ENCODE measurements at places on chromosomes 5 and 9.

- peak; percentile 21 for DNase-seq
Observed at GRCh38 chr5:73853091-73853490, 227.1 kb downstream of the ARHGEF28 start.

DNA sequence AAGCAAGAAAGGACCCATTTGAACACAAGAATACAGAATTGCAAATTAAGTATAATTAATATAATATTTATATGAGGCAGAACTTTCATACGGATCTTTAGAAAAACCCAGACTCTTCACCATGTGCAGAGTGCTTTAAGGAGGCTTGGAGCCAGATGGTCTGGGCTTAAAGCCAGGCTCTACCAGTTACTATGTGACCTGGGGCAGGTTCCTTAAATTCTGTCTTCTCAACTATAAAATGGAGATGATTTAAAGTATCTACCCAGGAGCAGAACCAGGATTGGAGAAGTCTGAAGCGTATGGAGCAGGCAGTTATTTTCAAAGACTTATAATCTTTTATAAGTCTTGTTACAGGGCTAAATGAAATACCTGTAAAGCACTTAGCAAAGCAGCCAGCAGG, 202.1 kb downstream of the TSSK1B start:
- no peak for DNase-seq

GRCh38 chr9:21919377-21920362, 74.5 kb downstream of the CDKN2A start:
- DNase-seq = peak; percentile 84

DNA sequence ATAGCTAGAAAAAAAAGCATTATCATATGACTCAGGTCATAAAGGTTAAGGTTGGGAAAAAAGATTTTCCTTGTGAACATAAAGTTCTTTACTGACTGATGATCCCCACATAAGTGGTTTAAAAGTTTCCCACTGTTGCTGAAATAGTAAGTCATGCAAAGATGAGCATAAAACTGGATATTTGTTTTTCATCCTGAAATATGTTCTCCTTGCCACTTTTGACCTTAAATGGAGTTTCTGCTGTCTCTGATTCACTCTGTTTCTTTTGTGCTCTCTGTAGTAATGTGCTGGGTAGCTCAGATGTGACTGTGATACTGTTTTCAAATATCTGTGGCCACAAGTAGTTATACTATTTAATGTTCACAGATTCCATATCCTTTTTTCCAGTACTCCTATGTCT, 162.5 kb upstream of the GAS1 start:
- peak; percentile 53 for DNase-seq

DNA sequence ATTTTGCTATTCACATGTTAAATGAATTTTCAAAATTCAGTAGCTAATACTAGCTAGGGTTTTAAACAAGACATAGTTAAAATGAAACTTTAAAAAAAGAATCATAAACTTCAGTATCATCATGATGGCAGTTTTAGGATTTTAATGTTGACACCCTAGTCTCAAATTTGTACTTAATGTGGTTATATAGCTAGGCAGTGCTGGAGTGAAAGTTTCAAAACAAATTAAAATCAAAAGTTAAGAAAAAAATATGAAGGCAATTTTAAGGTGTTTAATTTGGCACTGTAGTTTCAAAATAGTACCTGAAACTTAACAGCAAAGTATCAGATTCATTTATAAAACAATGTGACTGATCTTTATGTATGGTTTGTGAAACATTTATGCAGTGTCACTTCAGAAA, 19.3 kb upstream of the CDKN2B start:
- DNase-seq = no peak

DNA sequence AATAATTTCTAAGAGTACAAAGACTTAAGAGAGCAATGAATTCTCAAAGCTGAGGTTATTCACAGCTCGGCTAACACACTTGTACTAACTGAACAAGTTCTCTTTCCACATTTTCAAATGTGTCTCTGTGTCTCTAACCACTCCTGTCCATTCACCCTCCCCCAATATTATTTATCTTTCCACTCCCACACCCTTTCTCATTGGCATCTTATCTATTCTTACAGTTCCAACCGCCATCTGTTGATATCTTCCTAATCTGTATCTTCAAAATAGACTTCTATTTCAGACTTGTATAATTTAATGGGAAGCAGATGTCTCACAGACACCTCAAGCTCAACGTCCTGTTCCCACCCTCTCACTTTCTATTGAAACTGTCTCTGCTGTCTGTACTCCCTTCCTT, 205.9 kb downstream of the ANXA1 start:
- no peak for DNase-seq

DNA sequence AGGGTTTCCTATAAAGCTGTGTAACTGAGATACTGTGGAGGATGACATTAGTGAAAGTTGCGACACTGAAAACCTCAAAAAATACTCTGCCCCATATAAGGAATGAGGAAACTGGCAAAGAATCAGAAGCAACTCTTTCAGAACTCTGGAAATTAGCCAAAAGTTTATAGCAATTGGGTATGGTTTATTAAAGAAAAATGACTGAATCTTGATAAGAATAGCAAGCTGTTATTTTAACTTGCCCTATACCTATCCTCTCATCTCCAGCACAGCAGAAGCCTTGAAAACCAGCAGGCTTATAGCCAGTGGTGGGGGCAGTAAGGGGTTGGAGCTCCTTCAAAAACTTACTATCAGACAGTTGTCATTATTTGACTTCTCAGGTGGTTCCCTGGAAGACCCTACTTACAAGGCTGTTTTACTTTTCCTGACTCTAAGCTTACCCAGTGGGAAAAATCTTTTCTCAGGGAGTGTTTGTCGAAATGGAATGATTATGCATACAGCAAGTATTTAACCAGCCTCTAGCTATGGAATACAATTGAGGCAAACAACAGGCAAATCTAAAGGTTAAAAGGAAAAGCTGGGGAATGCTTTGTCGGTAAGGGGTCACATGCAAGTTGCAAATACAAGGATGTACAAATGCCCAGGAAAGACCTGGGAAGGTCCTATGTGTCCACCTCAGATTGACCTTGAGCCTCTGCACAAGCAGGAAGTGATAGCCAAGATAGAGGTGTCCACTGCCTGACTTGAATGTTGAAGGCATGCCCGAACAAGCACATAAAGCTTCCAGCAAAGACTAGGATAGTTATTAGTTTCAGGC, 21.0 kb upstream of the FAM151B start:
- peak; percentile 82 for DNase-seq

Data from fibroblast of pulmonary artery (primary cell).